ENCODE measurements at places on chromosomes 4 and X.

GRCh38 chr4:26729027-26729426 lies 131.6 kb upstream of the STIM2 start:
- DNase-seq: no peak

DNA sequence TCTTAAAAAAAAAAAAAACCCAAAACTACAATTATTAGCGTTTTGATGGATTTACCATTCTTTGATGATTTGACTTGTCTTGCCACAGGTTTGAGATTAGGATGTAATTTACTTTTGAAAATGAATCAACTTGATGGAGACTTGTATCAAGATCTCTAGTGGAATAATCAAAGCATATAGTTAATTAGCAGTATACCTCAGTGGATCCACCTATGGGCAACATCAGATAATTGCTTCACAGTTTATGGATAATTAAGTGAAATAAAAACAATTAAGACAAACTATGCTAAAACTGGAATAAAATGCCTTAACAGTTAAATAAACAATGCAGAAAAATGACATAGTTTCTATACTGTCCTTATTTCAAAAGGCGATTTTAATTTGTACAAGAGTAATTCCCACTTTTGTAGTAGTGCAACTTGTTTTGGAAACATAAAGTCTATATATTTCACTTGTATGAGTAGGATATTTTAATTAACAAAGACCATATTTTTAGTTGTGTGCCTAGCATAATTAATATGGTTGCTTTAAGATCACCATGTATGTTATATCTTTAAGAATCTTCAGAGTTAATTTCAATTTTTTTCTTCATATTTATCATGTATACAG lies 4.2 kb downstream of the CPEB2 start:
- DNase-seq: no peak

DNA sequence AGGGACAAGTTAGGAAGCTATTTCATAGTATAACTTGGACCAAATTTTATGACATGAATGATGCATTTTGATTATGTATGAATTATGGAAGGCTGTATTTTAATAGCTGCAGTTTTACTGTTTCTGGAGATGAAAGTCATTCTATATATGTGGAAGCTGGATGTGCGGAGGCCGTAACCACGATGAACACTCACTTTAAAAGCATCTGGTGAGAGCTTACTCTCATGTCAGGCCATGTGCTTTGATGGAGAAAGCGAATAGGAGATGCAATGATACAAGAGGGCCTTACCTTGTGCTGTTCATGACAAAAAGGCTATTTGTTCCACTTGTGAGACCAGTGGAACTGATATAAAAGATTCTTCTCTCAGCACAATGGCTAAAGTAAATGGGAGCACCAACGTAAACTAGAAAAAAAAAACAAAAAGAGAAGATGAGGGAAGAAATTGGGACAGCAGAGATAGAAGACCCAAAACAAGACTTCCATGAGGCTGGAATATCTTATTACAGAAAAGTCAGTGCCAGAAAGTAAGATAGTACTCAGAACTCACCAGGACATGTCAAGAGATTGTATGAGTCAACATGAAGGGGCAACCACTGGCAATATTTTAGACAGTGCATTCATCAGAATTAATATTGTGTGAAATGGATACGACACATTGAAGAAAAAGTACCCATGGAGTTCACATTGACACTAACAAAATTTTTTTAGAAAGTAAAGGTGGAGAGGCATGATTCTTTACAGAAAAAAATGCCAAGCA lies 63.3 kb upstream of the GAB1 start:
- DNase-seq: no peak

GRCh38 chr4:45385306-45385705 lies 659.0 kb upstream of the GNPDA2 start:
- no peak for DNase-seq

DNA sequence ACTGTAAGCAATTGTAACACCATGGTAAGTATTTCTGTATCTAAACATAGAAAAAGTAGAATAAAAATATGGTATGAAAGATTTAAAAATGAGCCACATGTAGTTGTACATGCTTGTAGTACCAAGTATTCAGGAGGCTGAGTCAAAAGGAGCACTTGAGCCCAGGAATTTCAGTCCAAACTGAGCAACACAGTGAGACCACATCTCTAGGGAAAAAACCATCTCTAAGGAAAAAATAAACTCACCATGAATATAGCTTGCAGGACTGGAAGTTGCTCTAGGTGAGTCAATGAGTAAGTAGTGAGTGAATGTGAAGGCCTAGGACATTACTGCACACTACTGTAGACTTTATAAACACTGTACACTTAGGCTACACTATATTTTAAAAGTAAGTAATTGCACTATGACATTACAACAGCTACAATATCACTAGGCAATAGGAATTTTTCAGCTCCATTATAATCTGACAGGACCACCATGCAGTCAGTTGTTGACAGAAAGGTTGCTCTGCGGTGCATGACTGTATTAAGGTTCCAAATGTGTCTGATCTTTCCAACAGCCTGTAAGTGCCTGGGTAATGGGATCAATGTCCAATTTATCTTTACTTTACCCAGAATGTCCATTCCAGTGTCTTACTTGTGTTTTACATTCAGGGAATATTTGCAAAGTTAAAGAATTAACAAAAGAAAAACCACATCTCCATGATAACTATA lies 28.9 kb upstream of the LRBA start:
- DNase-seq: no peak

DNA sequence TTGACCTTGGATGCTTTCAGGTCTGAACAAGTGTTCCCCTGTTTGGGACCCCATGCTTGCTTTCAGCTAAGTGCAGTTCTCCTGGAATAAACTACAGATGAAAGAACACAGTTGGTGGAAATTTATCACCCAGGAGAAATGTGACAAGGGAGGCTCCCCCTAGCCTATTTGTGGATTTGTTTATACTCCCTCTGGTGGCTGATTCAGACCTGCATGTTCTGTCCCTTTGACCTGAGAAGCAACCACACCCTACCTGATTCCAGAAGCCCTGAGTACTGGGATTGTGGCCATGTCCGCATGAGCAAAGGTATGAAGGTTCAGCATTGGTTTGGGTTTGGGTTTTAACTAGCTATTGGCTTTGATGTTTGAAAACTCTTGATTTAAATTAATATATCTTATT lies 440.9 kb downstream of the MID1IP1 start:
- DNase-seq: no peak

DNA sequence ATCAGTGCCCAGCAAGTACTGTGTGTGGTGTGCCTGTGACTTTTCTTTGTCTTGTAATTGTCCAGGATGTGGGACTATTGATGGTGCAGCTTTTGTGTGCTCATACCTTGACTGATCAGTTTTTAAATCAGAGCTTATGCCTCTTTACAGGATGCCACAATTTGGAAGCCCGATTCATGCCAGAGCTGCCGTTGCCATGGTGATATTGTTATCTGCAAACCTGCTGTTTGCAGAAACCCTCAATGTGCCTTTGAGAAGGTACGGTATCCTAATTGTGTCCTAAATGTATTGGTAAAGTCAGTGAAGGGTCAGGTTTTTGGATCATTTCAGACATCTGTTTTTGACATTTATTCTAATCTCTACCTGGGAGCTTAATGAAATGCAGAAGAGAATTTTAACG lies 180.2 kb downstream of the FRAS1 start:
- DNase-seq: no peak

DNA sequence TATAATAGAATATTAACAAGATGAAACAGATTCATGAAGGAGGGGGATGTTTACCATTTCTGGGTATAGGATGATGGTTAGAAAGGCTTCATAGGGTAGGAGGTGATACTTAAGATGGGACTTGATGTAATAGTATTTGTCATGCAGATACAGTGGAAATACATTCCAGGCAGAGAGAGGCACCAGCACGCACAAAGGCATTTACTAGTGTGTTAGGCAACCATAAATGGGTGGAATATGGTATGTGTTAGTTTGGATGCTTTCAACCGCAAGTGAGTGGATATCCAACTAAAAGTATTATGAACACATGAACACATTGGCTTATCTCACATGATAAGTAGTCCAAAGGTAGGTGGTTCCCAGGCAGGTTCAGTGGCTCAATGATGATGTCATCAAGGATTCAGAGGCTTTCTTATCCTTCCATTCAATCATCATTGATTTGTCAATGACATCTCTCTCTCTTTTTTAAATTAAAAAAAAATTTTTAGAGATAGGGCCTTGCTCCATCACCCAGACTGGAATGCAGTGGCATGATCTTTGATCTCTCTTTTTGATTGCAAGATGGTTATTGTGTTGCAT lies 12.7 kb upstream of the STARD8 start:
- DNase-seq: no peak

GRCh38 chrX:154654372-154654771 lies 993 bp upstream of the CTAG2 start:
- no peak for DNase-seq

GRCh38 chr4:175927121-175927520 lies 115.1 kb upstream of the GPM6A start:
- DNase-seq: no peak

DNA sequence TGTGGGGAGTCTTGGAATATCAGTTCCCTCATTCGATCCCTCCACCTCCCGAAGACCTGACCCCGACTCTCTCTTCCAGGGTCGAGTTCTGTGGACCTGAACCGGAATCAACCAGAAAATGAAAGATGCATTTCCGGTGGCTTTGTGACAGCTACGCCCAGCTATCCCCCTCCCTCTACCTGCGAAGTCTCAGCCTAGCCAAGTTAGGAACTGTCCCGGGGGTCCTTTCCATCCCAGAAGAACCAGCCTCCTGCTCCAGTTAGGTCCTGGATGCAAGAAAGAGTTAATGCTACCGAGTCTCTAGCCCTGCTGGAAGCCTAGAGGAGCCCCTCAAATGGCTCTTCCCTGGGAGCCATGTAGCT lies 13.4 kb upstream of the ETDC start:
- no peak for DNase-seq

DNA sequence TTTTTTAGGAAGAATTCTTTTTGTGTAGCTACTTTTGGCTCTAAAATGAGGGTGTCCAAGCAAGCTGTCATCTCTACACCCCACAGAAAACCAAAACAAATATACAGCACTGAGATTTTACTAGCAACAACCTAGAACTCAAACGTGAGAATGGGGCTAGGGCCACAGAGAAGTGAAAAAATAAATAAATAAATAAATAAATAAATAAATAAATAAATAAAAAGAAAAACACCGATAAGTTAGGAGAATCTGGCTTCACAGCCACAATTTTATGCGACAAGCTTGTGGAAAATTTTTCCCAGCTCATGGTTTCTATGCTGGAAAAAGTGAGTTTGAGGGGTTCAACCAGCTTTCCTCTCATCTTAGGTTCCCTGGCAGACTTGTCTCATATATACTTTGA lies 324.6 kb upstream of the TACR3 start:
- DNase-seq: no peak

DNA sequence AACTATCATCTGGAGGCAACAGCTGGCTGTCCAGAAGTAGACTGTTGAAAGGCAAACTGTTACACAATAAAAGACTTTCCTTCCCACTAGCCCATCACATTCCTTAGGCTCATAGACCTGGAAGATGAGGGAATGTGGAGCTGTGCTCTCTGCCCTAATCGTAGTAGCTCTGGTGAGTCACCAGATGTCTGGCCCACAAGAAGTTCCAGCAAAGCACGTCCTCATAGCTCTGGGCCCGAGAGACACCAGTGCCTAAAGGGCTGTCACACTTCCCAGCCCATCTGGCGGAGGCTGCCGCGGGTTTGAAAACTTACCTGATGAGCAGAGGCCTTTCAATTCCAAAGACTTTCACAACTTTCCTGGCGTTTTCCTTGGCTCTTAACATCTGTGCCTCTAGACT lies 81.7 kb upstream of the STOX2 start:
- DNase-seq: no peak

DNA sequence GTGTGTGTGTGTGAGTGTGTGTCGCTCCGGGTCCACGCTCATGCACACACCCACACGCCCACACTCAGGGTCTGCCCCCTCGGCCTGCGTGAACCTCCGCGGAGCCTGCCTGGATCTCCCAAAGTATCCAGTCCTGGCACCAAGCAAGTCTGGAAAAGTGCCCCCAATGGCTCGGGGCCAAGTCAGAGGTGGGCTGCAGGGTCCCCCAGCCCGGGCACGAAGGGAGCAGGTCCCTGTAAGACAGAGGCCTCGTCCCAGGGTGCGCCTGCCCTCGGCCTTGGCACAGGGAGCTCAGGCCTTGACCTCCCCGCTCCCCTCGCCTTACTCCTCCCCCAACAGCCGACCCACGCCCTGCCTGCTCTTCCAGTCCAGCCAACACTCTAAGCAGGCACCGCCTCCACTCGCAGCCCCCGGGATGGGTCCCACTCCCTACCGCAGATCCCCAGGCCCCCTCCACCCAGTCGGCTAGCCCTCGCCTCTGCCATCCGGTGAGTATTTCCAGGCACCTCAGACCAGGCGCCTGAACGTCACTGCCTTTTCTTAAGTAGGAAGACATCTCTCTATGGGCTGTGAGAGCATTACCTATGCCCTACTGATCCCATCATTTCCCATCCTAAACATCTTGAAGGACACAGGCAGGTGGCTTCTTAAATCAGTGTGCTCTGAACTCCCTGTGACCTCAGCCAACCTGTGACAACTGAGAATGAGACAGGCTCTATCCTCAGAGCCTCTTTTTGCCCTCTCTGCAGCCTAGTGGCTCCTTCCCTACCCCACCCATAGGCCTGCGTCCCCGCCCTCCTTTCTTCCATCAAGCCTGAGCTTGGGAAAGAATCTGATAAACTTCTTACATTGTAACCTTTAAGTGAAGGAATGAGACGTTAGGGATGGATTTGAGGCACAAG lies 704 bp downstream of the FAM114A1 start:
- DNase-seq: no peak

GRCh38 chr4:86452924-86453531 lies 93.2 kb upstream of the MAPK10 start:
- DNase-seq: no peak

DNA sequence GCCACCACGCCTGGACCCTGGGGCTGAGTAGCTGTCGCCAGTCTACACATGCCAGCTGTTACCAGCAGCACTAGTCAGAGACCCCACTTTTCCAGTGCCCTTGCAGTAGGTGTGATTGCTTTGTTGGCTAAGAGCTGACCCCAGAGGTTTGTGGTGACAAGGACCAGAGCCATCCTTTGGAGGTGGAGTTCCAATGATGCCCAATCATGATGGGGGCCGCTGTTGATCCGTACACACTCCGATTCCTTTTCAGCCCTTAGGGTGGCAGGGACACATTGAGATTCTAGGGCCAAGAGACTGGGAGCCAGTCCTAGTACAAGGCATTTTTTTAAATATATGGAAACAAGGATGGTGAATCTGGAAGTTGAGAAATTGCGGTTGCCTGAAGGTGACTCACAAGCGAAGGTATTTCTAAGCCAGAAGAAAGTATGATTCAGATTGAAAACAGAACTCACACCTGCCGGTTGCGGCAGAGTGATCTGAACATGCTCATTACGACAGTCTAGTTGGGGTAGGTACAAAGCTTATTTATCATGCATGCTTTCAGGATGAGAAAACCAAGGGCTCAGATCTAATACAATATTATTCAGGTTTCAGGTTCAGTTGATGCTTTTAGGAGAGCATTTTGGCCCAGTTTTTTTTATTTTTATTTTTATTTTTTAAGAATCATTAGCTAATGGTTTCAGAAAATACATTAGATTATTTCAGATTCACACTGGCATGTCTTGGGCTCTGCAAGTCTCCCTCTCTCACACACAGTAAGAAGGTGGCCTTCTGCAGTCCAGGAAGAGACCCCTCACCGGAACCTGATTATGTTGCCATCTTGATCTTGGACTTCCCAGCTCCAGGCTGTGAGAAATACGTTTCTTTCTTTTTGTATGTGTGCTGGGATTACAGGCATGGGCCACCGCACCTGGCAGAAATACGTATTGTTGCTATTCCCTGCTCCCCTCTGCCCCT lies 43.4 kb downstream of the SHROOM2 start:
- no peak for DNase-seq

- no peak for DNase-seq
Measured at GRCh38 chr4:185838514-185839193, 26.7 kb upstream of the SORBS2 start.

Data from thymus (tissue), 14 donors.